ENCODE measurements at places on chromosomes 2 and 18.

- DNase-seq = no peak
These were observed 92.7 kb upstream of the PXDN start for GRCh38 chr2:1837022-1837421.

GRCh38 chr2:88220718-88221117 lies 50.6 kb downstream of the THNSL2 start:
- no peak for DNase-seq

DNA sequence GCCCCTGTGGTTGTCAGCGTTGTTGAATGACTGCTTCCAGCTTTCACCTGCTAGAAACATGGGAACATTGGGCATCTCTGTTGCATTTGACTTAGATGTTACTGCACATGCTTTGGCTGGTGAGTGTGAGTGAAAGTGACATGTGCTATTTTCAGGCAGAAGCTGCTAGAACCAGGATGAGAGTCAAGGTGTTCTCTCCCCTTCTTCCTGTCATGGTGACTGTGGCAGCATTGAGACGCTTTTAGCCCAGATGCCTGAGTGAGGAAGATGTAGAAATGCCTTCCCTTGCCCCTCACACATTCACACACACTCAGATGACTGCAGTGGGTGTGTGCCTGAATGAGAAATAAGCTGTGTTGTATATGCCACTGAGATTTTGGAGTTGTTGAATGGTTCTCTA lies 220.2 kb downstream of the PTPRM start:
- DNase-seq = no peak

- peak; percentile 81 for DNase-seq
These were observed 217.1 kb downstream of the KLHL29 start for GRCh38 chr2:23602116-23602515.

DNA sequence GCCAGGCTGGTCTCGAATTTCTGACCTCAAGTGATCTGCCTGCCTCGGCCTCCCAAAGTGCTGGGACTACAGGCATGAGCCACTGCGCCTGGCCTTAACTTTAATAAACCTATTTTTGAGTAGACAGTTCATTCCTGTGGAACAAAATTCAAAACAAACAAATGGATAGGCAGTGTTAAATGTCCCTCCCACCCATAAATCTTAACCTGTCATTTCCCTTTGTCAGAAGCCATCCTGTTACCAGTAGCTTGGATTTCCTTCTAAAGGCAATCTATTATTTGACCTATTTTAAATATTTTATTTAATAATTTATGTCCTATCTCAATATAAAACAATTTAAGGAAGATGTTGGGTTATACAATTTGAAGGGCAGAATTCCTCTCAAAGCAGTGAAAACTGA lies 6.6 kb upstream of the C2orf72 start:
- DNase-seq = no peak

DNA sequence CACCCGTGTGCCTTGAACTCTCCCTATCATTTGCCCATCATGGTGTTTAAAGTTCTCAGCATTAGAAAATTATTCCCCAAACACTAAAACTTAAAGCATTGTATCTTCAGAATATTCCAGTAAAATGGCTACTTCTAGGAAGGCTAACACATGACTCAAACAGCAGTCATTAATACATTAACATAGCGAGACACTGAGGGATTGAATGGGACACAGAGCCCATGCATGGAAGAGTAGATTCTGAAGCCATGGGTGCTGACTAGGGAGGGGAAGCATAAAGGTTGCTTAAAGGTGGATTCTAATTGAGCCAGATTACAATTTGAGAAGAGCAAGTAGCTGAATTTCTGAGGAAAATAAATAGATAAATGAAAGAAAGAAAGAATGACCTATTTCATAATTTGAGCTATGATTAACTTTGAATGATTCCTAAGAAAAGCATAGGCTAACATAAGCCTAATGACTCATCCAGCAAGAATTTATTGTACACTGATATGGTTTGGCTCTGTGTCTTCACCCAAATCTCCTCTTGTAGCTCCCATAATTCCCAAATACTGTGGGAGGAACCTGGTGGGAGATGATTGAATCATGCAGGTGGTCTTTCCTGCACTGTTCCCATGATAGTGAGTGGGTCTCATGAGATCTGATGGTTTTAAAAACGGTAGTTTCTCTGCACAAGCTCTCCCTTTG lies 79.8 kb upstream of the PIK3C3 start:
- no peak for DNase-seq

GRCh38 chr2:6080932-6081753 lies 389.0 kb downstream of the SOX11 start:
- no peak for DNase-seq

- no peak for DNase-seq
These were observed 107.6 kb upstream of the FZD7 start for GRCh38 chr2:201926067-201926466.

- DNase-seq = no peak
These were observed 162.4 kb downstream of the LRP1B start for GRCh38 chr2:141968433-141968832.

GRCh38 chr2:158312981-158313380 lies 143.6 kb downstream of the CCDC148 start:
- DNase-seq = no peak

DNA sequence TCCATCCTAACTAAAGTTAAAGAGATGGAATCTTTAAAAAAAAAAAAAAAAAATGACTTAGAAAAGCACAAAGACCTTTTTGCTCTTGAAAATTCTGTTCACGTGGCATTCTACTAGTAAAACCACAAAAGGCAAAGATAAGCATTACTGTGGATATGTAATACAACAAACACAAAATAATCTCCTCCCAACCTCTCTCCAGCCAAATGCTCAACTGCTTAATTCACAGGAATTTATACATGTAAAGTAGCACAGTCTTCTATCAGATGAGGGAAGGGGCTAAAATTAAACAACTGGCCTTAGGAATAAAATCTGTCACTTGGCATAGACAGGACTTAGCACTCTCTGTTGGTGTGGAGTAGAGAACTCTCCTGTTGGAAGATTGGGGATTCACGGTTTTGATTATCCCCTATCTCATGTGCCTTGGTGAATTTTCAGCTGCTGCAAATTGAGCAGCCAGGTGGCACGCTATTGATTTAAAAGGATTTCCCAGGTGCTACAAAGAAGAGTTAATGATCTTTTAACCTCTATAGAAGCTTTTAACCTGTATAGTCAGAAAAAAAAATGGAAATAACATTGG lies 57.4 kb downstream of the ATIC start:
- no peak for DNase-seq

- DNase-seq = no peak
These were observed 15.0 kb upstream of the EIF2AK3 start for GRCh38 chr2:88642278-88642677.

DNA sequence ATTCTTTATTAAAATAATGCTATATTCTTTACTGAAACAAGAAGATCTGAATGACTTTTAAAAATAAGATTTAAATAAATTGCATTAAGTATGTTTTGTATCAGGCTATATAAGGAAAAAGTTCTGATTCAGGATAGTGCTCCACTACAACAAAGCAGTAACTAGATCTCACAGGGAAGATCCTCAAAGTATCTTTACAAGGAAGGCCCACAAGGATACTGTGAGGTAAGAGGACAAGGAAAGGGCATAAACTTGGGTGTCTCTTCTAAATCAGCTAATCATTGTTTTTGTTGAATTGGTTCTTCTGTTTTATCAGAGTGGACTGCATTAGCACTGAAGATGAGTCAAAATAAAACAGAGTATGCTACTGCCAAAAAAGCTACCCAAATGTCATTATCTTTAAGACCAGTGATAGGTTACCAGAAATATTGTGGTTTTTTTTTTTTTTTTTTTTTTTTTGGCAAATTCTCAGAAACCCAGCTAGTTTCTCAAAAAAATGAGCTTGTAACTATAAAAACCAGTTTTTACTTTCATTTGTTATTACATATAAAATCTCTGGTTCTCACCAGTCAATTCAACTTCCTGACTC lies 160.9 kb downstream of the BAZ2B start:
- no peak for DNase-seq

- no peak for DNase-seq
These were observed 15.2 kb downstream of the ARID5A start for GRCh38 chr2:96551605-96552314.

- DNase-seq = no peak
These were observed 58.8 kb downstream of the BAZ2B start for GRCh38 chr2:159557437-159558034.

DNA sequence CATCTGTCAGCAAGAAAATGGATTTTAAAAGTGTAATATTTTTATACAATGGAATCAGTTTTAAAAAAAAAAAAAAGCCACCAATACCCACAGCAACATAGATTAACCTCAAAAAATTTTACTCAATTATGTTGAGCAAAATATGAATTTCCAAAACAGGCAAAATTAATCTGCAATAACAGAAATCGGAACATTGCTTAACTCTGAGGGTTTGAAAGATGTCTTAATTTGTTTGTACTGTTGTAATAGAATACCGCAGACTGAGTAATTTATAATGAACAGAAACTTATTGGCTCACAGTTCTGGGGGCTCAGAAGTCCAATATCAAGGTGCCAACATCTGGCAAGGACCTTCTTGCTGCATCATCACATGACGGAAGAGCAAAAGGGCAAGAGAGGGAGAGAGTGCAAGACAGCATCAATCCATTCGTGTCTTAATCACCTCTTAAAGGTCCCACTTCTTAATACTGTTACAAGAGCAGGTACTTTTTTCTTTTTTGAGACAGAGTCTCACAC lies 31.8 kb upstream of the TNFAIP6 start:
- DNase-seq = no peak

GRCh38 chr2:218010140-218010983 lies 7.6 kb upstream of the TNS1 start:
- DNase-seq = no peak

DNA sequence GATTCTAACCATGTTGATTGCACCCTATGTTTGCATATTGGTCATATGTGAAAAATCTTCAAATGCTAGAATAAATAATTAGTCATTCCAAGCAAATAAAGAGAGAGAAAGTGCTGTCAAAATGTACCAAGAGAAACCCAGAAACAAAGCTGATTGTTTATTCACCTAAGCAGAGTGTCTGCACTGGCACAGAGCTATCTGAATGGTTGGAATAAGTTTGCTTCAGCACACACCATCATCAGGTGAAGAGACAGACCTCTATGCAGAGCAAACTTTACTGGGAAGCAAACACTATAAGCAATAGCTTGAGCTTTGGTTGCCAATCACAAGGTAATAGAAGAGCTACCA lies 25.4 kb downstream of the DSG4 start:
- DNase-seq = no peak

DNA sequence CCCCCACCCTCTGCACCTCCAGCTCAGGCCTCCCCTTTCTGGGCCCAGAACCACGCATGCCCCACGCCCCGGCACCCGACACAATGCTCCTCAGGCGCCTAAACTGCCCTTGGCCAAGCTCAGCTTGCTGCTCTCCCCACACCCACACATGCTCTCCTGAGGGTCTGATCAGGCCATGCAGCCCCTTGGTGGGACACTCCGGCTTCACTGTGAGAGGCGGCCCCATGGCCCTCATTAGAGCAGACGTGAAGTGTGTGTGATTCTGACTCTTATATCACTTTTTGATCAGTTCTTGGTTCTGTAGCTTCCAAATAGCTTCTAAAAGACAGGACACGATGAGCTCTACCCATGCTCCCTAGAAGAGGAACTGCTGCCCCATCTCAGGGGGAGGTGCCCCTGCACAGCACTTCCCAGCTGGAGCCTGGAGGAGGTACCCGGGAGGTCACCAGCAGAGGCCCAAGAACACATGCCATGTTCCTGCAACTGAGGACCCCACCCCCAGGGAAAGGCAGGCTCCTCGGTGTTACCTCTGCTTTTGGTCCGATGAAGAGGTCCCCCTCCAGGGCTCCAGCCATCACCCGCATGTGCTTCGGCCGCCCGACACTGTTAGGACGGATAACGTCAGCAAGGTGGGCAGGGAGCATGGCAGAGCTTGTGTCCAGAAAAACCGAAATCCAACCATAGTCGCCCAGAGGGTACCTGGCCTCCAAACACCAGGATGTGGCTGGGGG lies 3.6 kb downstream of the ACTR1B start:
- DNase-seq = no peak

DNA sequence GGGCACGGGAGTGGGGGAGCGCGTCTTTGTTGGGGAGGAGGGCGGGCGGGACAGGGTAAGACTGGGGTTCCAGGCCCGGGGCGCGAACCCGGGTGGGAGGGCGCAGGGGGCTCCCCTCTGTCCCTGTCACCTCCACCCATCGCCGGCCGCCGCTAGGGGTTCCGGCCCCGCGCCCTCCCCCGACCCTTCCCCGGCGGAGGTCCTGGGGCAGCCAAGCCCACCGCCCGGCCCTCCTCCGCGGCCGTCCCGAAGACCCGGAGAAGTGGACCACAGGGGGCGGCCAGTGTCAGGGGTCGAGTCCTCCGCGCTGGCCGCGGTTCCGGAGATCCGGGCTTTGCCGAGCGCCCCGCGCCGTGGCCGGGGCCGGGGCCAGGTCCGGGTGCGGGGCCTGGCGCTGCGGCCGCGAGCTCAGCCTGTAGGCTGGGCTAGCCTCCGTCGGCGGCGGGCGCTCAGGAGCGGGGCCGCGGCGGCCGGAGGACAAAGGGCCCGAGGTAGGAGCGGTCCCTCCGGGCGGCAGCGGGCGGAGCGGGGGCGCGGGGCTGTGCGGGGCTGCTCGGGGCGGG lies 16.6 kb upstream of the E2F6 start:
- DNase-seq = no peak

GRCh38 chr18:23879544-23879943 lies 135.0 kb upstream of the TTC39C start:
- DNase-seq = no peak

DNA sequence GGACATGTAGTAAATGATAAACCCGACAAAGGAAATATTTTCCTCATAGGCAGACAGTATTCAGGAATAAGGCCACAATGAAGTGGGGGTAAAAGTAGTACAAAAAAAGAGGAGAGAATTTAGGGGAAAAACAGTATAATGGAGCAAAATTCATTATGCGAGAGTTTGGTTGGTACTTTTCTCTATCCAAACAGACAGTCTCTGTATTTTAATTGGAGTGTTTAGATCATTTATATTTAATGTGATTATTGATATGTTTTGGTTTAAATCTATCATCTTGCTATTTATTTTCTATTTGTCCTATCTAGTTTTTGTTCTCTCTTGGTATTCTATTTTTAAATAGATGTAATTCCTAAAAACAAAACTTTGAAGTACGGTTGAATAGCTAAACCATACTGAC lies 170.3 kb upstream of the SP5 start:
- no peak for DNase-seq

DNA sequence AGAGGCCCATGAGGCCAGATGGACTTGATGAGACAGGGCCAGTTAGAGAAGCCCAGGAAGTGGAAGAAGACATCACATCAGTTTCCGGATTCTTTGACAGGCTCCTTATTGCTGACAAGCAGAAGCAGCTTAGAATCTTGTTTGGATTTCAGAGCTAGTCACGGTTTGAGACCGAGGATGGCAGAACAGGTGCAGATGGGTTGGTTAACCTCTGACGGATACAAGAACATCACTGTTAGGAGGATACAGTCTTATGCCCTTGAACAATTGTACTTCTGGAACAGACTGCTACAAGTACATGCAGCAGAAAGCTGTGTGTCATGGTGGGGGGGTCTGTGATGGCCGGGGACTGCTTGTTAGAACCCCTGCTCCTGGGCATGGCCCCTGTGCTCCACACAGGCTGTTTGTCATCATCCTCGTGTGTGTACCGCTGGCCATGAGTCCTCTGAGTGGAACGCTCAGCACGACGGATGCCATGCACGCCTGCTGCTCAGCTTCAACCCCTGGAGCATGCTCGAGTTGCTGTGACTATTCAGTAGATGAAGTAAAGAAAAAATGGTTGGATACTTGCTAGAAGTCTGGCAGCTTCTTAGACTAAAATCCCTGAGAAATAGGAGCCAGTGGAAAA lies 217.7 kb downstream of the SH3RF3 start:
- peak; percentile 15 for DNase-seq

GRCh38 chr2:8303322-8303832 lies 378.5 kb upstream of the ID2 start:
- DNase-seq = peak; percentile 49

- DNase-seq = no peak
These were observed 17.0 kb upstream of the C1QL2 start for GRCh38 chr2:119175517-119175916.
